Hematopoietic multipotent progenitor cell treated with erythropoietin and hydrocortisone succinate and interleukin-3 and kit ligand, for 4 days (in vitro differentiated cells): ENCODE measurements at places on chromosomes 2 and 18.

GRCh38 chr2:41878056-41878455, 169.8 kb upstream of the PKDCC start:
- DNase-seq, result no peak

DNA sequence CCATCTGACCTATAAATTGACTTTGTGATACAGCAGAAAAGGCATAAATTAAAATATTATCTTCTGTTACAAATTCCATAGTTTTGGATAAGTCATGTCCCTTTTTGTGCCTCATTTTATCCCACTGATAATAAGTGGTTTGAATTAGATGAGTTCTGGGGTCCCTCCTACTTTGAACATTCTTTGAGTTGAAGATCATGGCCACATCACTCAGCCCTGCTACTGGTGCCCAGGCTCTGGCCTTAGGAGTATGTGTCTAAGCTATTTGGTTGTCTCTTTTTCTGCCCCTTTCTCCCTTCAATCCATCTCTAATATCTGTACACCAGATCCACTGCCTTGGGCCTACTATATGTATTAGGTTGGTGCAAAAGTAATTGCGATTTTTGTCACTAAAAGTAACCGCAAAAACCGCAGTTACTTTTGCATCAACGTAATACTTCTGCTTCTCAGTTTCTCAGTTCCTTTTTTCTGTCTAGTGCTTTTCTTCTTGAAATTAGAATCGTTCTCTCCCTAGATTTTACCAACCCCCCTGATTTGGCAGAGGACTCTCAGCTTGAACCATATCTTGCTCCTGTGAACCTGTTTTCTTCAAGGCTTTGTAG, 362.5 kb upstream of the TNP1 start:
- DNase-seq, result peak; percentile 90

GRCh38 chr2:43408407-43409160, 182.2 kb upstream of the ZFP36L2 start:
- DNase-seq, result peak; percentile 73

DNA sequence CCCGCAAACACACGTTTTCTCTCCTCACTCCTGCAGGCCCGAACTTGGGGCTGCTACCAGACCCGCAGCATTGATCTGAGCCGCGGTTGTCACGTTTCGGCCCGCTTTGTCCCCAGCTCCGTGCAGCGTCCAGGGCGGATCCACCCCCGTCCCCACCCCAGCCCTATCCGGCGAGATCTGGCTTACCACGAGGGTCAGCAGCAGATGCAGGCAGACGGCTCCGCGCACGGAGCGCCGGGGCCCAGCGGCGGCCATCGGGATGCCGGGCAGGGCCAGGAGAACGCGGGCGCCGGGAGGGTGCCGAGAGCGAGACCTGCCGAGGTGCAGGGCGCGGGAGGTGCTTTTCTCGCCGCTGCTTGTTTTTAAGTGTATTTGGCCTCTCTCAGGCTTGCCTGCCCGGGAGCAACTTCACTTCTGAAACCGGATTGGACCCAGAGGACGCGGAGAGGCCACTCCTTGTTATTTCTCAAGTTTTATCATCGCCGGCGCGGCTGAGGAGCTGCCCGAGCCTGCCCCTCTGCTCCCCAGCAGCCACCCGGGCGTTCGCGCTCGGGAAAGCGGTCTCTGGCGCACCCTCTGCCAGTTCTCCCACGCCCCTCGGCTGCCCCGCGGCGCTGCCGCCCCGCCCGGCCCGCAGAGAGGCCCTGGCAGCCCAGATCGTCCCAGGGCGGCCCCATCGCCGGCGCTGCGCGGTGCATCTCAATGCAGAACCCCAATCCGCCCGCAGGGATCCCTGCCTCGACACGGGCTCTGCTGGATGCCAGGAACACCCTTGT, at the start of gene DSC3:
DSC3 (minus strand) TSS at position 337 of the 776 bp plus-strand sequence; CDS start at position 255, 82 bp downstream.
- peak; percentile 5 for DNase-seq

GRCh38 chr2:130375291-130376266, 19.7 kb downstream of the PTPN18 start:
- DNase-seq, result no peak

DNA sequence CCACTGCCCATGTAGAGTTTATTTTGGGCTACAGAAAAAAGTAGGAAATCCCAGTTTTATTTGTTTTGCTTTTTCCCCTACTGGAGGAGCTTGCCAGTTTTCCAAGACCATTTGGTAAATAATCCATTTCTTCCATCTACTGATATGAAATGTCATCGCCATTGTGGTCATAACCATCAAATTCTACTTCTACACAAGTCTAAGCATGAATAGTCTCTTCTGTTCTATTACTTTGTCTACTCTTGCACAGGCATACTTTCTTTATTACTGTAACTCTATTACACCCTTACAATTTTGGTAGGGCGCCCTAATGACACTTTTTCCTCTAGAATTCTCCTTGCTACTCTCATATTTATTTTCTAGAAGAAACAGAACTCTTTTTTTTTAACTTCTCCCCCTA, 120.7 kb downstream of the ATAD2B start:
- DNase-seq, result no peak

GRCh38 chr2:88201811-88202169, 31.6 kb downstream of the THNSL2 start:
- DNase-seq, result peak; percentile 5
